ENCODE measurements at places on chromosomes 12 and 14.
A peak's percentile ranks its signal among the peaks of the same experiment; 100 is the strongest.

GRCh38 chr12:49969027-49969426 lies 3.7 kb upstream of the AQP6 start:
- DNase-seq: no peak

GRCh38 chr12:40063414-40063813 lies 42.5 kb downstream of the SLC2A13 start:
- no peak for DNase-seq

DNA sequence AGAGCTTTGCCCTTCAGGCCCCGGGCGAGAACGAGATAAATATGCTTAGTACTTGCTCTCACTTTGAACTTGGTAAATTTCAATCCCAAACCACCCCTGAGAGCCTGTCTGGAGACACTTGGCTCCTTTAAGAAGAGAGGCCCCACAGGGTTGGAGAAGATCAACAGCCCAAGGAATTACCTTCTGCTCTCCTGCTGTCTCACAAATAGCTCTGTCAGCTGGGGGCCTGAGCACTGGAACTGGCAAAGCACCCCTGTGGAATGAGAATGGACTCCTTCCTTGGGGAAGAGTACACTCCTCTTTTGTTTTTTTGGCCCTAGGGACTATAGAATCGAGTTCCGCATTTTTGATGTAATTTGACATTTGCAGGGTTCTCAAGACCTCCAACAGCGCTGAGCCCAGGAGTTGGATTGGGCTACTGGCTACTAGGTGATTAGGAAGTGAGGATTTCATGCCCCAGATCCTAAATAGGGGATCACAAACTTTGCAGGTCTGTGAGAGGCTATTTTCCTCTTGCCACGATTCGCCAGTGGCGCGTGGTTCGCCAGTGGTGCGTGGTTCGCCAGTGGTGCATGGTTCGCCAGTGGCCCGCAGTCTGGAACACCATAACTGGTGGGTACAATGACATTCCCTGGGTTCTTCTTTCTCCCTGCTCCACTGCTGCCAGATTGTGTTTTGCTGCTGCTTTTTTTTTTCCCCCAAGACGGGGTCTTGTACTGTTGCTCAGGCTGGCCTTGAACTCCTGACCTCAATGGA lies 17.8 kb upstream of the MEG3 start:
- DNase-seq: no peak

- DNase-seq: no peak
Measured at GRCh38 chr12:120652656-120653435, 12.4 kb downstream of the CABP1 start.

DNA sequence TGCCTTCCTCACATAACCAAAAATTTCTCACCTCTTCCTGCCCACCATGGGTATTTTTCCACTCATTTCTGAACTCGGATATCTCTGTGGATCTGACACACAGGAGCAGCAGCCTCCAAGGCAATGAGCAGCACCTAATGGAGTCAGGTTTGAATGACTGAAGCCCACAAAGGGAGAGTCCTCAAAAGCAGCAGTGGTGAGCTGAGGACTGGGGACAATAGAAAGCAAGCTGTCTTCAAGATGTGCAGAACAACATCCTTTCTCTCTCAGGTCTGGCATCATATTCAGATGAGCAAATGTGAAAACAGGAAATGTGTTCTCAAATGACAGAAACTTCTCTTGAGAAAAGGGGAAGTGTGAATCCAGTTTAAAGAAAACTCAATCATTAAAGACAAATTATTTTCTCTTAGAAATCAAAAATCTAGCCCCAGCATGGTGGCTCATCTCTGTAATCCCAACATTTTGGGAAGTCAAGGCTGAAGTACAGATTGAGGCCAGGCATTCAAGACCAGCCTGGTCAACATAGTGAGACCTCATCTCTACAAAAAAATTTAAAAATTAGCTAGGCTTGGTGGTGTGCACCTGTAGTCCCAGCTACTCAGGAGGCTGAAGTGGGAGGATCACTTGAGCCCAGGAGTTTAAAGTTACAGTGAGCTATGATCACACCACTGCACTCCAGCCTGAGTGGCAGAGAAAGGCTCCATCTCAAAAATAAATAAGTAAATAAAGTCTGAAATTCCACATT lies 54.2 kb downstream of the C12orf42 start:
- DNase-seq: no peak

DNA sequence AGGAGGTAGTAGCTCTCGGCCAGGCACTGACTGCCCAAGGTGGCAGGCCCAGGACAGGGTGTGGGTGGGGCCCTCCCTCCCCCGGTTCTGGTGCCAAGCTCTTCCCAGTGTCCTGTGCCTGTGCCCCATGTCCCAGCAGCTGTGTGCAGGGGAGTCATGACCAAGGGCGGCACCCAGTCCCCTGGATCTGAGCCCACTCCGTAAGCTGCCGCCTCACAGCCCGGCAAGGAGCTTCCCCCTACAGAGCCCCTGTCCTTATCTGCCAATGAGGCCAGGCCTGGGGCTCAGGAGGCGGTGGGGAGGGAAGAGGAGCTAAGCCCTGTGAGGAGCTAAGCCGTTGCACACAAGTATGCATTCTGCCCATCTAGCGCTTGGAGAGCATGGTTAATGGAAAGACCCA lies 5.6 kb upstream of the C14orf180 start:
- no peak for DNase-seq

DNA sequence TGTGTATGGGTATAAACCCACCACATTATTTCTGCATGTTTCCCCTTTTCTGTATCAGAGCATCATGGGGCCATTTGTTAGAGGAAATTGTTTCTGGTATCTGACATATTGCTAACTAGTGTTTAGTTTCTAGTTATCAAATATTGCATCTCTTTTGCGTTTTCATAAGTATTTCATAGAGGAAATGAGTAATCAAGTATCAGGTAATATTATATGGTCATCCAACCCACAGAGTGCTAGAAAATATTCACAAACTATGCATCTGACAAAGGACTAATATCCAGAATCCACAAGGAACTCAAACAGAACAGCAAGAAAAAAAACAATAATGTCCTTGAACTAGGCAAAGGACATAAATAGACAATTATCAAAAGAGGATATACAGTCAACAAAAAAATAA lies 258.9 kb upstream of the LRIG3 start:
- DNase-seq: no peak

GRCh38 chr12:66467932-66468331 lies 165.6 kb downstream of the HELB start:
- DNase-seq: no peak

GRCh38 chr12:70963081-70963660 lies 42.6 kb upstream of the PTPRR start:
- no peak for DNase-seq

DNA sequence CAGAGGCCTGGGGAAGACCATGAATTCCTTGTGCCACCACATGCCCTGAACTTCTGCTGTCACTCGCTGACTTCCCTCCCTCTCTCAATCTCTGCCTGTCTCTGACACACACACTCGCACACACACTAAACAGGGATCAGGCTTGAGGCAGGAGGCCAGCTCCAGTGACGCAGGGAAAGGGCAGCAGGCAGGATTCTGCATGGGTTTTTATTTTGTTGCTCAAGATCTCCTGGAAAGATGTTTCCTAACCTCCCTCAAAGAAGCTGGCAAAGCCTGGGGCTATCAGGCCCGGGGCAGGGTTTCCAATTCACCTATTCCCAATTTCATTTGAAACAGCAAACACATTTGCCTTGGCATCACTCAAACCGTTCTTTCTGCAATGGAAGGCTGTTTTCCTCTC lies 27.7 kb upstream of the PEX5 start:
- peak; percentile 87 for DNase-seq

- no peak for DNase-seq
Measured at GRCh38 chr12:120500581-120500980, 4.7 kb downstream of the DYNLL1 start.

DNA sequence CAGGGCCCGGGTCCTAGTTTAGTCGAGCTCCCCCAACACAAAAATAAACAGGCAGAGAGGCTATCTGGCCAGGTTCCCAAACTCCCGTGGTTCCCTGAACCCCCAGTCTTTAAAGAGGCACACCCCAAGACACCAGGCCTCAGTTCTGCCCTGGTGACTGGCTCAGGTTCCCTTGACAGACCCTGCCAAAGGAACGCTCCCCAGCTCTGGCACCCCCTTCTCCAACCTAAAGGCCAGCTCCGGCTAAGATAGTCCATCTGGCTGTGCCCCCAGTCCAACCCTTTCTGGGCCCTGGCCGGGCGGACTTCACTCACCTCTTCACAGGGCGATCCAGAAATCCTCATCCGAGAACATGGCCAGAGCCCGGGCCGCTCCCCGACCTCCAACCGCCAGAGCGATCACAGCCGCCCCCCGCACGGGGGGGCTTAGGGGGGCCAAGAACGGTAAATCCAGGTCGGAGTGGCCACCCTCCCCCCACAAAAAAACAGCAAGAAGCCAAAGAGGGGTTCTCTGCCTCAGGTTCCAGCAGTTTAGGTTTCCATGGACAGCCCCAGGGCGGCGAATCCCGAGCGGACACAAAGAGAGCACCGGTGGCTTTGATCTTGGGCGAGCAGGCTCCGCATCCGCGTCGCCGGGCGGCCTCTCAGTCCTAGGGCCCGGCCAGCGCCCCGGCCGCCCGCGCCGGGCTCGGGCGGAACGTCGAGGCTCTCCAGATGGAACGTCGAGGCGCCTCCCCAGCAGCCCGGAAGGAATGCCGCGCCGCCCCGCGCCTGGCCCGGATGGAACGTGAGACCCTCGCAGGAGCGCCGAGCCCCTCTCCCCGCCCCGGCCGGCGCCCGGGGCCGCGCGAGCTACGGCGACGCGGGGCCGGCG lies 1.1 kb downstream of the KMT2D start:
- DNase-seq: no peak

DNA sequence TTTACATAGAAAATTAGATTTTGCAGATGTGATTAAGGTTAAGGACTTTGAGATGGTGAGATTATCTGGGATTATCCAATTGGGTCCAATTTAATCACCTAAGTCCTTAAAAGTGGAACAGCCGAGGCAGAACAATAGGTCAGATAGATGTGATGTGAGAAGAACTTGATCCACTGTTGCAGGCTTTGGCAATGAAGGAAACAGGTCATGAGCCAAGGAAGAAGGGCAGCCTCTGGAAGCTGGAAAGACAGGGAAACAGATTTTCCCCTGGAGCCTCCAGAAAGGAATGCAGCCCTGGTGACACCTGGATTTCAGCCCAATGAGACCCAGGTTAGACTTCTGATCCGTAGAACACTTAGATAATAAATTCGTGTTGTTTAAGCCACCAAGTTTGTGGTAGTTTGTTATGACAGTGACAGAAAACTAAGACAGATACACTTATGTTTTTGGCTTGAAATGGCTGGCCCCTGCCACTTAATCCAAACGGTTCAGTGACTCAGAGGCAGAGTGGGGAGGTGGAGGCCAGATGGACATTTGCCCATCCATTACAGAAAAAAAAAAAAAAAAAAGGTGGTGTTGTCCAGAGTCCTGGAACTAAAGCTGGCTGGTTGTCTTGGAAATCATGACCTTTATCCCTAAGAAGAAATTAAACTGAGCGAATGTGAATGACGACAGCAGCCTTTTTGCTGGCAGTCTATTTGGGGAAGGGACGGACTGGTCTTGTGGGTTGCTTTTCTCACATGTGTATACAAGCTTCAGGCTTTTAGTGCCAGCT lies 181.9 kb upstream of the NRXN3 start:
- DNase-seq: no peak

- DNase-seq: no peak
Measured at GRCh38 chr12:52975820-52976573, 27.1 kb downstream of the KRT18 start.

DNA sequence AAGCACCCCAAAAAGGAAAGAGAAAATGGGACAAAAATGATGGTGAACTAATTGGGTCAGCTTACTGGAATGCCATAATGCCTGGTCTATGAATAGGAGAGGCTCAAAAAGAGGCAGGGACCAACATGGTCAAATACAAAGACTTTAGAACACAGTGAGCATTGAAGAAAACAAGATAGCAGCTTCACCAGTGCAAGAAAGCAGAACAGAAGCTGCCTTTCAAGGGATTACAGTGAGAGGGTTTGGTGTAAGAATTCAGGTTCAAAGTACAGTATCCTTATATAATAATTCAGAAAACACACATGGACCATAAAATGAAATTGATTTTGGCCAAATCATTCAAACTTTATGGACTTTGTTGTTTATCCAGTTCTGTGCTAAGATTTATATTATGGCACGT lies 162.1 kb downstream of the NAV3 start:
- DNase-seq: no peak

DNA sequence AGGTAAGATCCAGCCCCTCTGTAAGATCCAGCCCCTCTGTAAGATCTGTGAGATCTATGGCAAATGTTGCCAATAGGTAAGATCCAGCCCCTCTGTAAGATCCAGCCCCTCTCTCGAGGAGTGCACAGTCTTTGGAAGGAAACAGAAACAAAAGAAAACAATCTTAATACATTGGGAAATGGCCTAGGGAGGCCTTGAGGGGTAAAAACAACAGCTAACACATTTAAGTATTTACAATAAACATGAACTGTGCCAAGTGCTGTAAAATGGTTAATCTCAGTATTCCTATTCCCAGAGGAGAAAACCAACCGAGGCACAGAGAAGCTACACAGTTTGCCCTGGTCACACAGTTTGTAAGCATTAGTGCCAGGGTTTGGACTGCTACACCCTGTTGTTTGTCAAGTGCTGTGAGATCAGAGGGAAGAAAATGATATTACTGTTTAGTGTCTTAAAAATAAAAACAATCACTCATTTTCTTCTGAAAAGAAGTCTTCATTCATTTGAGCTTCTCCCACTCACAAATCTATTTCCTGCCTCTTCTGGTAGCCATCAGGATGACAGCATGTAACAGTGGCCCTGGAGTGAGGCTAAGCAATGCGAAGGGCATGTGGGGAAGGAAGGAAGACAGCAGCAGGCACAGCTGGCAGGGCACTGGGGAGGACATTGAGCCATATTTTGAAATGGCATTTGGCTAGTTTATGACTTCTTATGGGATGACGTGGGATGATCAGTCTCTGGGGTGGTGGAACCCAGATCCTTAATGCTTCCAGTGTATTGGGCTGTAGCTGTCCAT lies 118.7 kb upstream of the PTPRQ start:
- DNase-seq: no peak

DNA sequence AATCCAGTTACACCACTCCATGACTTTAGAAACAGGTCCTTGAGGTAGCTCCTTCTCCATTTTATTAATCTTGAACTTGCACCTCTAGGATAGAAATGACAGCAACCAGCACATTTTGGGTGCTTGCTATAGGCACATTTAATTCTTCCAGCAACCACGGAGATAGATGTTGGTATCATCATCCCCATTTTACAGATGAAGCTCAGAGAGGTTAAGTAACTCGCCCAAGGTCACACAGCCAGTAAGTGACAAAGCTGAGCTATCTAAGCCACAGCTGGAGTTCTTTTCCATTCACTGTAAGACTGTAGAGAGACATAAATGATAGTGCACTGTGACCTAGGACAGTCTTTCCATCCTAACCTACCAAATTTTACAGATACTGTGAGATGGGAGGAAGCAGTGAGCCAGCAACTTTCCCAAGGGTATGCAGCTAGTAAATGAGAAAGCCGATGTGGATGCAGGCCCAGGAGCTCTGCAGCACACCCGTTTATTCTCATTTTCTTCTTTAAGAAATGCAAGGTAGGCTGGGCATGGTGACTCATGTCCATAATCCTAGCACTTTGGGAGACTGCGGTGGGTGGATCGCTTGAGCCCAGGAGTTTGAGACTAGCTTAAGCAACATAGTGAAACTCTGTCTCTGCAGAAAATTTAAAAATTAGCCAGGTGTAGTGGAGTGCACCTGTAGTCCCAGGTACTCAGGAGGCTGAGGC lies 103.2 kb downstream of the TBX5 start:
- DNase-seq: no peak
